Urothelium cell line (cell line): ENCODE measurements at places on chromosomes 3 and 15.

GRCh38 chr3:110767156-110767555 is 304.5 kb upstream of the NECTIN3 start:
- no peak for DNase-seq

DNA sequence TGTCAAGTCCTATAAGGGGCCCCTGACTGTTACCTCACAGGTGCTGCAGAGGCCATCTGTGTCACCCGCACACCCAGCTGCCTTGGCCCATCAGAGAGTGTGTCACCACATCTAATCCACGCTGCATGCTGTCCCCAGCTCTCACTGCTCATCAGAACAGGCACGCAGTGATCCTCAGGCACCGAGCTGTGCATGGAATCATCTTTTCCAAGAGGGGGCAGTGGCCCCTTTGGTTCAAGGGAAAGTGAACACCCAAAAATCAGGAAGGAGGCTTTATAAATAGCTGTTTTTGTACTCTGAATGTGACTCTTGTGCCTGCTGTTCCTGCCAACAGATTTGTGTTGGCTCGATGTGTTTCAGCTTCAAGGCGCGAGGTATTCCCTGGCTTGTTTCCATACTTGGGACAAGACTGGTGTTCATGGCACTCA is 110.3 kb upstream of the ETV5 start:
- no peak for DNase-seq

DNA sequence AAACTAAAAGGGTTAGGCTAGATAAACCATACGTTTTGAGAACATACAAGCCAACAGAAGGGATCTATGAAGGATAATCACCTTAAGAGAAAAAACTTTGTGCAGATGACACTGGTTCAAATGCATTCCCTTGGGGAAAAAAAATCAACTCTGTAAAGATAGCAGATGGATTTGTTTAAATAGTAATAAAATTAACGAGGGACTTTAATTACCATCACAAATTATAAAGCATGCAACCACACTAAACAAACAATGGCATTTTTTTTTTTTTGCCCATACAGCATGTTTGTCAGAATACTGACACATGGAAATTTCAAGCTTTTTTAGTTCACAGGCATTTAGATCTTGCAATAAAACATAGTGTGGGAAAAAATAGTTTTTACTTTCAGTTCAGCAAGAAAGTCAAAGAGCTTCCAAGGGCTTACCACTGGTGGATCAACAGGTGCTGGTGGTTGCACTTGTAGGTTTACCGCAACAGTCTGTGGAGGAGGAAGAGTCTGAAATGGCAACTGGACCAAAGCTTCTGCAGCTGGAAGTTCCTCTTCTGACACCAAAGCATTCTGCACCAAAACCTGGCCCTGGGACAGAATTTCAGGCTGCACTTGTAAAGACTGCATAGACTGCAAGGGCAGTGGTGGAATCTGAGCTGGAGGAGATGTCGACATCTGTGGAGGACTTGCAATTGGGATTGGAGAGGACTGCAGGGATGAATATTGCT is 53.1 kb downstream of the PHC3 start:
- DNase-seq, result no peak

- DNase-seq, result no peak
These were observed 32.0 kb downstream of the PIK3CA start for GRCh38 chr3:179179979-179180759.

GRCh38 chr3:197896421-197896820 is 53.6 kb upstream of the RPL35A start:
- no peak for DNase-seq
